ENCODE measurements at places on chromosomes 1 and 21.

- no peak for DNase-seq
These were observed 36.7 kb upstream of the TMEM222 start for GRCh38 chr1:27285274-27285660.

DNA sequence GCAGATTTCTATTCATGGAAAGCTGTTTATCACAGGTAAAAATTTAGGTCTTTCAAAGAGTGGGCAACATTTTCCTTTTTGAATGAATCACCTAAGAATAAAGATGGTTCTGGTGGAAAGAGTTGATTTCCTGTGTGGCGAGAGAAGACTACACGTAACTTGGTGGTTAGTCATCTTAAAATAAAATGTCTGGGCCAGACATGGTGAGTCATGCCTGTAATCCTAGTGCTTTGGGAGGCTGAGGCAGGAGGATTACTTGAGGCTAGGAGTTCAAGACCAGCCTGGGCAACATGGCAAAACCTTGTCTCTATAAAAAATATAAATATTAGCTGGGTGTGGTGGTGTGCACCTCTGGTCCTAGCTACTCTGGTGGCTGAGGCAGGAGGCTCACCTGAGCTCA is 65.7 kb downstream of the DISP1 start:
- no peak for DNase-seq

DNA sequence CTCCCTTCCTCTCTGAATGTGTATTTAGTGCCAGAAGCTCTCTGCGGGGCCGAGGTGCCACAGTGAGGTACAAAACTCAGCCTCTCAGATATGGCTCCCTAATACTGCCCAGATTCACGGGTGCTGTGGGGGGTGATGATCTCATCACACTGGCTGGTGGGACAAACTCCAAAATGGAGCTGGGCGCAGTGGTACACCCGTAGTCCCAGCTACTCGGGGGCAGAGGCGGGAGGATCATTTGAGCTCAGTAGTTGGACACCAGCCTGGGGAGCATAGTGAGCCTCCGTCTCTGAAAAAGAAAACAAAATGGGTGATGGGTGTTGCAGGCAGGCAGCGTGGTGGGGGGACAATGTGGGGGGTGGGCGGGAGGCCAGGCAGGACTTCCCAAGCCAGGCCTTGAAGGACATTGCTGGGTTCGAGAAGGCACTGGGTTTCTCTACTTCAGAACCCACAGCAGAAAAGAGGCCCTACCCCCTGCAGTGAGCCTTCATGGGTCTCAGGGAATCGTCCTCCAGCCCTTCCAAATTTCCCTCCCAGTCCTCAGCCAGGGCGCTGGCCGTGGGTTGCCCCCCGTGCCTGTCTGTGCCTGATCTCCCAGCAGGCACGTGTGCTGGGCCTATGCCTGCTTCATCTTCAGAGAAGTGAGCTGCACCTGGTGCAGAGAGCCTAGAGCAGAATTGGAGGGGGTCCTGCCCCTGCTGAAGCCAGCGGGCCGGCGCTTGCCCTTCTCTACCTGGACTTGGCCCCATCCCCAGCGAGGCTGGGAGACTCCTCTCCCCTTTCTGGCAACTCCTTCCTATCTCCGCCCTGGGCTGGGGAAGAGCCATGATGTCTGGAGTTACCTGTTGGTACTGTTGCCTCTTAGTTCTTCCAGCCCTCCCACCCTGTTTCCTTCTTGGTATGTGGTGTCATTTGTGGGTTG is 14.0 kb downstream of the H6PD start:
- no peak for DNase-seq

GRCh38 chr1:38500352-38500751 is 359.2 kb downstream of the RRAGC start:
- DNase-seq = no peak

Data from esophagus squamous epithelium (tissue), 5 donors.